ENCODE measurements at places on chromosomes 12 and 14.

- DNase-seq: no peak
Observed at GRCh38 chr14:60184905-60185555, 19.8 kb upstream of the DHRS7 start.

- DNase-seq: no peak
Observed at GRCh38 chr12:102167821-102168604, 29.6 kb downstream of the PMCH start.

GRCh38 chr12:12648951-12649650 lies 37.4 kb downstream of the CREBL2 start:
- no peak for DNase-seq

GRCh38 chr14:73795974-73796373 lies 55.7 kb upstream of the PTGR2 start:
- no peak for DNase-seq

GRCh38 chr12:130818635-130819576 lies 20.1 kb downstream of the STX2 start:
- no peak for DNase-seq

DNA sequence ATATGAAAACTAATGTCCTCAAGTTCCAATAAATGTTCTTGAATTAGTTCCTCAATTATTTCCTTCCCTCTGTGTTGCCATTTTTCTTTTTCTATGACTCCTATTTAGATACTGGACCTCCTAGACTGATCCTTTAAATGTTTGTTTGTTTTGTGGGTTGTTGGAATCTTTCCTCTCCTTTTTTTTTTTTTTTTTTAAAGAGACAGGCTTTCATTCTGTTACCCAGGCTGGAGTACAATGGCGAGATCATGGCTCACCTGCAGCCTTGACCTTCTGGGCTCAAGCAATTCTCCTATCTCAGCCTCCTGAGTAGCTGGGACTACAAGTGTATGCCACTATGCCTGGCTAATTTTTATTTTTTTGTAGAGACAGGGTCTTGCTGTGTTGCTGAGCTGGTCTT lies 9.6 kb downstream of the PRKAG1 start:
- no peak for DNase-seq

DNA sequence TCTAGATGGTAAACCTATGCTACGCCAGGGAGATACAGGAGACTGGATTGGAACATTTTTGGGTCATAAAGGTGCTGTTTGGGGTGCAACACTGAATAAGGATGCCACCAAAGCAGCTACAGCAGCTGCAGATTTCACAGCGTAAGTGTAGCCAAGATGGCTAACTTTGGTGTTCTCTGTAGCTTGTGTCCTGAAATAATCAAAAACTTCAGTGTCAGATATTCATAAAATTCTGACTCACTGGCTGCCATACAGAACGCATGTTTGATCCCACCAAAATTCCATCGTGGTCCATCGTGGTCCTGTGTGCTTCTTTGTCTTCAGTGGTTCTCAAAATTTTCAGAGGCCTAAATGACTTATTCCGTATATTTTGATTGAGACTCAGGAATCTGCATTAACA lies 1.3 kb downstream of the STRAP start:
- DNase-seq: no peak

DNA sequence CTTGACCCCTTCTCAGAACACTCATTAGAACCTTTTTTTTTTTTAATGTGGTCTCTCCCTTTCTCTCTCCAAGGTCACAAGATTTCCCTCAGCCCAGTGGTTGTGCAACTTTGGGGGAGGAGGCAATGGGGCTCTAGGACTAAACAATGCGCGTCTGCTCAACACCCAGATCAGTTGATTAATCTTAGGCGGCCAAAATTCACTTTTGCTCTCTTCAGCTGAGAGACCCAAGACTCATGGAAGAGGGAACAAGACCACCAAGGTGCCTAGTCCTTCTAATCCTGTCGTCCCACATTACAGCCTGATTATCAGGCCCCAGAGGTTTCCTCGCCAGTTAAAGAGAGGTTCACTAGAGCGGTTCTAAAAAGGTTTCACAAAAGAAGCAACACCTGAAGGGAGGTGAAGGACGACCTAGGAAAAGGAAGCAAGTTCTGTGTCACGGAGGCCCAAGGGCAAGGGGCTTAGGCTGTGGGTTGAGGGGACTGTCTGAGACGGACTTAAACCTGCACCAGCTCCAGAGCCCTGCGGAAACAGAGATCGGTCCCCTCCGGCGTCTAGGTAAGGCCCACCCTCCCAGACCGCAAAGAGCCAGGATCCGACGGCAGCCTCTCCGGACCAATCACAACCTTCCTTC lies 824 bp upstream of the TARBP2 start:
- DNase-seq: no peak

DNA sequence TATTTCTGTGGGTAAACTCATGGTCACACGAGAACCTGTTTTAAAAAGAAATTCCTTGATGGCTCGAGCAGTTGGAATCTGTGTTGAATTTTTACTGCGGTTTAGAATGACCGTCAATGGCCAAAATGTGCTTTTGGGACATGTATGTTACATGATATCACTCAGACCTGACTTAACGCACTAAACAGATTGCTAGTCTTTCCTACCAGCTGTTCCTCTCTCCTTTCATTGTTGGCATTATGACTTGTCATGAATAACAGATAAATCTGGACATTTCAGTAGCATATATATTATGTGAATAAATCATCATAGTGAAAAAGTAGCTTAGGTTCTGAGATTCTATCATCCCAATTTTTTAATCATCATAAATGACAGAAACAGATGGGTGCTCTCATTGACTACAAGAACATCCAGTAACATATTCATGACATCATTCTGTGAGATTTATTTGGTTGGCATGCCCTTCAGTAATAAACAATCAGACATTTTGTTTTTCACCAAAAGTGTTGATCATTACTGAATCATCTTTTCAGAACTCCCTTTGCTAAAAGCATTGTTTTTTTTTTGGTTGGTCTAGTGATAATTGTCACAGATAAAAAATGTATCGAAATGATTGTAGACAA lies 57.9 kb upstream of the NAV3 start:
- no peak for DNase-seq

- no peak for DNase-seq
Observed at GRCh38 chr14:23033801-23034497, 751 bp downstream of the PSMB5 start.

DNA sequence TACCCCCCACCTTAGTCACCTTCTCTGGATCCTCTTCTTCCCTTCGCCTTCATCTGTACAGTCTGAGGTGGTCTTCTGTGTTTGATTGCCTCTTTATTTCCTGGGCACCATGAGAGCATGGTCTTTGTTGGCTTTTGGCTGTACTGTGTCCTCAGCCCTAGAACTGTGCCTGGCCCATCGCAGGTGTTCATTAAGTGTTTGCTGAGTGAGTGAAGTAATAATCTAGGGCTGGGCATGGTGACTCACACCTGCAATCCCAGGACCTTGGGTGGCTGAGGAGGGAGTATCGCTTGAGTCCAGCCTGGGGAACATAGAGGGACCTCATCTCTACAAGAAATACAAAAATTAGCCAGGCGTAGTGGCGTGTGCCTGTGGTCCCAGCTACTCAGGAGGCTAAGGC lies 13.9 kb downstream of the ALDH2 start:
- no peak for DNase-seq

DNA sequence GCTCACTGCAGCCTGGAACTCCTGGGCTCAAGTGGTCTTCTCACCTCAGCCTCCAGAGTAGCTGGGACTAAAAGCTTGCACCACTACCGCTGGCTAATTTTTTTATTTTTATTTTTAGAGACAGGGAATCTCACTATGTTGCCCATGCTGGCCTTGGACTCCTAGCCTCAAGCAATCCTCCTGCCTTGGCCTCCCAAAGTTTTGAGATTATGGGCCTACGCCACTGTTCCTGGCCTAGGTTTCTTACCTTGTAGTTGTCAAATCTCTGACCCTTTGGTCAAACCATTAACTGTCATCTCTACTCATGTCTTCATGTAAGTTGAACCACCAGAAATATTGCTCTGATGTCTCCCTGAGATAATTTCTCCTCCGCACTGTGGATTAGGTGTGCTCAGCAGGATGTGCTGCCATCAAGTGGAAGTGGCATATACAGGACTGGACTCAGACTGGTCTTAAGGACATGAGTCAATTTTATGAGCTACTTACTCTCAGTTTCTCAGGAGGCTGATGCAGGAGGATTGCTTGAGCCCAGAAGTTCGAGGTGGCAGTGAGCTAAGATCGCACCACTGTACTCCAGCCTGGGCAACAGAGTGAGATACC lies 28.5 kb downstream of the ACTR6 start:
- no peak for DNase-seq

DNA sequence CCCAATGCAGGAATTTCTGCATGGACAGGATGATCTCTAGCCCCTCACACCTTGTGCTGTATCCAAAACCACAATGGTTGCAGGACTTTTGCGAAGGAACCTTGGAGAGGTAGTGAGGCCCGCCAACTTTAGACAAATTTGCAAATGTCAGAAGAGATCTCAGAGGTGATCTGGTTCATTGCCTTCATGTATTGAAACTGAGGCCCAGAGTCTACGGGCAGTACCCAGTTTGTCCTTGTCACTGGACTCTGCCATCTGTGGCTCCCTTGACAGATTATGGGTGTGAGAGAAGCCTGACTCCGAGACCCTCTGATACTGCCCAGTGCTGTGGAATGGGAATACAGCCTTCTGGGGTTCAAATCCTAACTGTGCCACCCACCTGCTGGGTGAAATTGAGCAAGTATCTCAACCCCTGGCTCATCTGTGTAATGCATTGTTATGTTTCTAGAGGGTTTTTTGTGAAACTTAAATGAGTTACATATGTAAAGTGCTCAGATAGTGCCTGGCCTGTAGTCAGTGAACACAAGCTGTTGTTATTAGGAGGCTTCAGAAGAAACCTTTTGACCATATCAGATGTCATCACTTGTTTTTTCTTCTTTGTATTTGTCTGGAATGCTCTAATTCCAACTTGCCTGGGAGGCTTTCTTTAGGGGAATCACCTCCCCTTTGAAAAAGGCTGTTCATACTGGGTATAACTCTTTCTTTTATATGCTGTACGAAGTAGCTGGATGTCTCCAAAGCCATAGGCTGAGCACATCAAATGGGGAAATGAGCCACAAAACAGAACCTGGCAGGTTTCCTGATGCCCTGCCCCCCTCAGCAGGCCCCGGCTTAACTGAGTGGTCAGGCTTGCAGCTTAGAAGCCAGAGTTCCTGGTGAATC lies 71.4 kb upstream of the SRSF5 start:
- no peak for DNase-seq

DNA sequence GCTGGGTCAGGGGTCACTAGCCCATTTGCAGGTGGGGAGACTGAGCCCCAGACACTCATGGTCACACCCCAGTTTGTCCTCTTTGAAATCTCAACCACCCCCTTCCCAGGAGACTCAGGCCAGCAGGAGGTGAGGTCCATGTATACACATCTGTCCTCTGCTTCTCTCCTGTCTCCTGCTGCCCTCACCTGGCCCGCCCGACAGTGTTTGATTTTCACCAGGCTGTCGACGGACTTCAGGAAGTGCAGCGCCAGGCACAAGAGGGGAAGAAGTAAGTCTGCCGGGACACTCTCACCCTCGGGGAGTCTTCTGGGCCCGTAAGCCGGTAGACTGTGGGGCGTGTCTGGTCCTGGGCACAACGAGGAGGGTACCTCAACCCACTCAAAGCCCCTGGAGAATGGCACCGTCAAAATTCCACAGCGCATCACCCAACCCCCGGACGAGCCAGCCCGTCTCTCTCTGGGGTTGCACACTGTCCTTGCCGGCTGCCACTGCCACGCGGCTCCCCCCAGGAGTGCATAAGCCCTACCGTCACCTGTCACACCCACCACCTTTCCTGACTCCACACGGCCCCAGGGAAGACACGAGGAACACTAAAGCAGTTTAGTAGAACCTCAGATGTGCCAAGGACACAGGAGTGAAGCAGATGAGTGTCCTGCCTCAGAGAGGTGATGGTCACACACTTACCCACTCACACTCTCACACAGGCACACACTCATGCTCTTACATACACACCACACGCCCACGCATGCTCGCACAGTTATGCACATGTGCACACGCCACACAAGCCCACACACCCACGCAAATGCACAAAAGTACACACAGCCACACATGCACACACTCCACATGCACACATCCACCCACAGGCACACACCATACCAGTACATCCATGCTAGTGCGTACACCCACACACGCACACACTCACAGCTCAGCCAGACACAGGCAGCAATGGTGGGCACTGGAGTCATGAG lies 13.1 kb upstream of the SIVA1 start:
- DNase-seq: no peak

DNA sequence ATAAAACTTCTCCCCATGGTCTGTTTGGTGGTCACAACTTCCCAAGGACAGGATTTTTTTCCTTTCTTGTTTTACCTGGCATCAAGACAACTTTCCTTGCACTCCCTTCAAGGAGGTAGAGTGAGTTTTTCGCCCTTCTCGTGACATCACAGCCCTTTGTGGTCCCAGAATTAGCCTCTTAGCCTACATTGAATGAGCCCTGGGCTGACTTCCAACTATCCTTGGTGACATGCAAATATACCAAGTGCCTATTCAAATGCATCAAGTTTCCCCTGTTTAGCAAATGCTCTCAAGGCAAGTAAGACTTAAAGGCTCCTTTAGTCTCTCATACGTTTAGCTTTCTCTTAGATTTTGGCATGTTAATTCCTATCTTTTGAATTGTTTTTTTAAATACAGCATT lies 36.6 kb downstream of the TC2N start:
- DNase-seq: no peak

GRCh38 chr14:52730709-52731111 lies 744 bp downstream of the STYX start:
- no peak for DNase-seq

DNA sequence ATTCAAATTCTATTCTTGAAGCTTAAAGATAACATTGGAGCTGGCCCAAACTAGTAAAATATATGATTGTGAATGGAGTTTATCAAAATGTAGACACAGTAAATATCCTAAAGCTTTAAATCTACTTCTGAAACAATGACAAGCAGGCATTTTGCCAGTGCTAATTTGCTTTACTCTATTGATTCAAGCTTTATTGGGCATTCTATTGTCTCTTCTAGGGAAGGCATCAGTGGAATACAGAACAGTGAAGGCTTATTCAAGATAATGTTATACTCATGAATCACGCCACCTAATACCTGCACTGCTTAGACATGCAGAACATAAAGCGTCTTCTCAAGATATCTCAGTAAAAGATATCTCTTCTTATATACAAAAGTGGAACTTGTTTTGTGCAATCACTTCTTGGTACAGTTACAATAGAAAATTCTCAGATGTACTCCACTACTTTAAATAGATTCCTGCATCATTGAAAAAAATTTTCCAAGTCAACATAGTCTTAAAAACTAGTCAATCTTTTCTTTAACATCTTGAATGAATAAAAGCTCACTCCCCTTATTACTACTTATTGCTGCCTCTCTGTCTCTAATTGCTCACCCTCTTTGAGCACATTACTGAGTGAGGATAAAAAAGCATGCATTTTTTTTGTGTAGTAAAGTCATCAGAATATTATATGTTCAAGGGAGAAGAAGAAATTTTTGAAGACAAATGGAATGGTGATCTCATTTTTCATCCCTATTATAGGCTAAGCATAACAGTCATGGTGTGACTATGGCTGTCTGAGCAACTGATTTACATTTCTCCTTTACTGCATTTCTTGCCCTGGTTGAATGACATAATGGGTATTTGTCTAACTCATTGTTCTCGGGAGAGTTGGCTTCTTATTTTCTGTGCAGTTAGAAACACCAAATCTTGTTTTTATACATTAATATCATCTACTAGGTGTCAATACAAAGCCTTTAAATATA lies 98.0 kb upstream of the E2F7 start:
- DNase-seq: no peak

All from chondrocyte (in vitro differentiated cells).